GM12878 (cell line): ENCODE measurements at places on chromosomes 2 and 18.

- H3K4me3 ChIP-seq = no peak overlapping the region
- H3K27ac ChIP-seq = no peak overlapping the region
- H3K36me3 ChIP-seq = peaks cover 6% of the 10 kb centered on the region
- H3K27me3 ChIP-seq = no peaks in the 10 kb centered on the region
- no peak for DNase-seq
These were observed 33.7 kb downstream of the GFPT1 start for GRCh38 chr2:69353360-69353759.

DNA sequence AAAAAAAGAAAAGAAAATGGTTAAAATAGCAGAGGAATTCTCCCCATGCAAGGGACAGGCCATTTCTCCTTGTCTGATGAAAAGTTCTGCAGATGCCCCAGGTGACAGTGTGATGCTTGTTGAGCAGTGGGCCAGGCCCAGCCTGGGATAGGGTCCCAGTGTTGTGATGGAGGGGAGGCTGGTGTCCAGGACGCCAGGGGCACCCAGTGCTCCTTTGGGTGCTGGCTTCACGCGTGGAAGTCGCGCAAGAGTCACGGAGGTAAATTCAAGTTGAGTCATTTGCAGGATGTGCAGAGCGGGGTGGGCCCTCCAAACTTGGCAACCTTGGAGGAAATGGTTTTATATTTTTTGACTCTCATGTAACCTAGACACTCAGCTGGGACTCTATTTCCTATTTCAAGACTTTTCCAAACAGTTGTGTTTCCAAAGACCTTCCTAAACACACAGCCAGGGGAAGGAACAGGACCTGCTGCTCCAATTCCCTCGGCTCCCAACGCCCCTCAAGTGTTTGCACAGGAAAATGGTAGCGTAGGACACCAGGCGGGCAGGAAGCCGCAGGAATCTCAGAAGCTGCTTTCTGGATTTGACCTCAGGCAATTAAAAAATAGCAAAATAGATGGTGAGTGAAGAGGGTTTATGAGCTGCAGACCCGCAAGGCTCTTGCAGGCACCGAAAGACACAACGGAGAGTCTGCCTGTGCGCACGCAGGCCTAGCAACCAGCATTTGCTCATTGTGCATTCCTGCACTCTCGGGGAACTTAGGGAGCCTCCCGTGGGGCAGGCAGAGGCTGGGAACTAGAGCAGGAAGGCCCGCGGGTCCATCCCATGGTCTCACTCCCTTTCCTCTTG is 107.1 kb upstream of the ODC1 start:
- DNase-seq = no peak
- no peak overlapping the region for H3K4me3 ChIP-seq
- no peaks in the 10 kb centered on the region; the same call in 1 of the 2 replicates for H3K36me3 ChIP-seq
- H3K4me1 ChIP-seq = no peaks in the 10 kb centered on the region
- H3K27me3 ChIP-seq = no peaks in the 10 kb centered on the region

DNA sequence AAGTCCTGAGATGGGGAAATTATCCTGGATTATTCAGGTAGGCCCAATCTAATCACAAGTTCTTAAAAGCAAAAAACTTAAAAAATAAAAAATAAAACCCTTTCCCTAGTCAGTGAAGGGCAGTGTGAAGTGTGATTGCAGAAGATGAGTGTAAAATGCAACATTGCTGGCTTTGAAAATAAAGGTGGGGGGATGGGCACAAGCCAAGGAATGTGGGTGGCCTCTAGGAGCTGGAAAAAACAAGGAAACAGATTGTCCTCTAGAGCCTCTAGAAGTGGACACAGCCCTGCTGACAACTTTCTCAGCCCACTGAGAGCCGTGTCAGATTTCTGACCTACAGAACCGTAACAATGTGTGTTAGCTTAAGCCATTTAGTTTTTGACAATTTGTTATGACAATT is 184.3 kb upstream of the HNRNPA3 start:
- no peaks in the 10 kb centered on the region for H3K4me1 ChIP-seq
- H3K4me3 ChIP-seq = no peak overlapping the region
- H3K36me3 ChIP-seq = no peaks in the 10 kb centered on the region

DNA sequence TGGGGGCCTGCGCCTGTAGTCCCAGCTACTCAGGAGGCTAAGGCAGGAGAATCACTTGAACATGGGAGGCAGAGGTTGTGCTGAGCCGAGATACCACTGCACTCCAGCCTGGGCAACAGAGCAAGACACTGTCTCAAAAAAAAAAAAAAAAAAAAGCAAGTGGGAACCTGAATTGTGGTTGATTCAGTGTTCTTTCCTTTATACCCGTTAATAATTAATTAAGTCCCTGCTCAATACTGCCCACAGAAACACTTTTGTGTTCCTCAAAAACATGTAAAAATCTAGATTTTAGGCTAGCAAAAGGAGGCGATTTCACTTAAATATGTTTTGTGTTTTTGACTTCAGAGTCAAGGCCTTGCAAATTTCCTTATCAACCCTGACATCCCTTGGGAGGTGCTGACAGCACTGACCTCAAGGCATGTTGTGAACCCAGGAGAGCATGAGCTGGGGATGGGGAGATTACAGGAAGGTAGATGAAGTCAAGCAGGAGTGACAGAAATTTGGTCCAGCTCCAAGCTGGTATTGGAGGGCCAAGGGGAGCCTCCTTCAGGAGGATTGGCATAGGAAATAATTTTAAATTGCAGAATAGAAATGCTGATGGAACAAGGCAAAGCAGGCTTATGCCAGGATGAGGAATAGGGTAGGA is 89.0 kb upstream of the PNPT1 start:
- no peaks in the 10 kb centered on the region for H3K27me3 ChIP-seq
- no peak overlapping the region for H3K27ac ChIP-seq
- H3K4me3 ChIP-seq = no peak overlapping the region
- no peaks in the 10 kb centered on the region for H3K4me1 ChIP-seq
- no peaks in the 10 kb centered on the region for H3K36me3 ChIP-seq

- H3K36me3 ChIP-seq = no peaks in the 10 kb centered on the region
- H3K4me1 ChIP-seq = no peaks in the 10 kb centered on the region
- H3K4me3 ChIP-seq = no peak overlapping the region
- H3K27ac ChIP-seq = no peak overlapping the region
These were observed 274.5 kb upstream of the PXDN start for GRCh38 chr2:2018713-2019410.

DNA sequence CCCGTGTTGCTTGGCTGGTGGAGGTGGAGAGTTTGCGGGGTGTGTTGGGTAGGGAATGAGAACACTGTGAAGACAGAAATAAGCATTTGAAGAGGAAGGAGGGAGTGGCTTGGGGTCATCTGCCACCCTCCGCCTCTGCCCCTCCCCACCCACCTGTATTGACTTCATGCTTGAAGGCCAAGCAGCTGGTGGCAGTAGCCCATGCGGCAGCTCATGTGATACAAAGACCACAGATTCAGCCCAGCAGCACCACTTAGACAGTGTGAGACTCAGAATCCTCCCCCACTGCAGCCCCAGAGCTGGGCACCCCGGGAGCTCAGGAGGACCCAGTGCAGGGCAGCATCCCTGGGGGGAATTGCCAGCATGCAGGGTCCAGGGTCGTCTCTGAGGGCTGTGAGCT is 15.4 kb downstream of the NPPC start:
- H3K27ac ChIP-seq = no peak overlapping the region
- H3K4me3 ChIP-seq = no peak overlapping the region
- H3K27me3 ChIP-seq = no peaks in the 10 kb centered on the region; the same call in 1 of the 2 replicates

DNA sequence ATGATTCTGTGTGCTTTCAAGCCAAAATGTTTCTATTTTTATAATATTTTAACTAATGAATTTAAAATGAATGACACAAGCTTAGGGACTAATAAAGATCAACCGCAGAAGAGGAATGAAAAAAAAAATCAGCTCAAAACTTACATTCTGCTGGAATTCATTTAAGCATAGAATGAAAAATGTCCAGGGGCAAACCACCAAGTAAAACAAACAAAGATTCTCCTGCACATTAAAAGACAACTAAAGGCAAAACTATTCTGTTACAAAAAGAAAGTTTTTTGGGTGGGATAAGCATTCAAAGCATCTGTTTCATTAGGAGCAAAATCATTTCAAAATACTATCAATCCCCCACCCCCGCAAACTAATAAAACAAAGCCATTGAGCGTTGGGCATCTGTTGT is 99.3 kb upstream of the SOX11 start:
- H3K4me3 ChIP-seq = no peak overlapping the region
- no peak for DNase-seq
- no peaks in the 10 kb centered on the region for H3K4me1 ChIP-seq
- H3K36me3 ChIP-seq = no peaks in the 10 kb centered on the region
- no peak overlapping the region for H3K27ac ChIP-seq

DNA sequence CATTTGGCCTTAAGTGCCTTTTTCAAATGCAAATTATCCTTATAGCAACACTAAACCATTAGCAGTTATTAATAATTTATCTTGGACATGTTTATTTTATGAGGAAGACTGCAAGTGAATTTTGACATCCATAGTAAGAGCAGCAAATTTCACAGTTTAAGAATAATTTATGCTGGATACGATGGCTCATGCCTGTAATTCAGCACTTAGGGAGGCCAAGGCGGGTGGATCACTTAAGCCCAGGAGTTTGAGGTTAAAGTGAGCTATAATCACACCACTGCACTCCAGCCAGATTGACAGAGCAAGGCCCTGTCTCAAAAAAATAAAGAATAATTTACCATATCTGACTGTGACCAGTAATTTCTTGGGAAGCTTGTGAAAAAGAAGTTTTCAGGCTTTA is 286.2 kb downstream of the TMX3 start:
- DNase-seq = no peak
- H3K27ac ChIP-seq = no peak overlapping the region
- H3K27me3 ChIP-seq = no peaks in the 10 kb centered on the region
- H3K36me3 ChIP-seq = no peaks in the 10 kb centered on the region
- H3K4me3 ChIP-seq = no peak overlapping the region

DNA sequence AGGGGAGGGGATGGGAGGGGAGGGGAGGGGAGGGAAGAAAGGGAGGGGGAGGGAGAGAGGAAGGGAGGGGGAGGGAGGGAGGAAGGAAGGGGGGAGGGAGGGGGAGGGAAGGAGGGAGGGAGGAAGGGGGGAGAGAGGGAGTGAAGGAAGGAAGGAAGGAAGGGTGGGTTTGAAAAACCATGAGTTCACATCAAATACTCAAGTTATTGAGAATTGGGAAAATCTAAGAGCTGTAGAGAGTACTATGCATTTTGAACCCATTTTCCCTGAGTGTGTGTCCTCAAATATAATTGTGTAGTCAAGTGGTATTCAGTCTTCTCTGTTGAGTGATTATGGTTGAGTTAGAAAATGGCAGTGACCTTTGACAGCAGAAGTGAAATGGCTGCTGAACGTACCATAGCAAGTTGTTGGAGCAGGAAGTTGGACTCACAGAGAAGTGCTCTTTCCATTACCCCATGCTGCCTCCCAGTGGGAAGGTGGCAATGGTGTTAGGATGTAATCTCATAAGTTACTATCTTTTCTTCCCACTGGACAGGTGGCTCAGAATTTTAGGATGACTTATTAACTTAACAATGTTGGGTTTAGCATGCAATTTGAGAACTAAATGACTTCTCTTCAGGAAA is 214.6 kb downstream of the SETBP1 start:
- H3K4me1 ChIP-seq = no peaks in the 10 kb centered on the region
- no peak overlapping the region for H3K4me3 ChIP-seq
- H3K27ac ChIP-seq = no peak overlapping the region
- no peaks in the 10 kb centered on the region for H3K27me3 ChIP-seq

- no peak for DNase-seq
- H3K36me3 ChIP-seq = no peaks in the 10 kb centered on the region
- no peak overlapping the region for H3K4me3 ChIP-seq
- no peaks in the 10 kb centered on the region for H3K27me3 ChIP-seq
These were observed 160.6 kb upstream of the ATP5MC3 start for GRCh38 chr2:175342085-175342484.

- no peaks in the 10 kb centered on the region for H3K4me1 ChIP-seq
- H3K4me3 ChIP-seq = no peak overlapping the region
- H3K27me3 ChIP-seq = no peaks in the 10 kb centered on the region
- no peaks in the 10 kb centered on the region for H3K36me3 ChIP-seq
These were observed 29.4 kb upstream of the IL1RN start for GRCh38 chr2:113098041-113098440.

DNA sequence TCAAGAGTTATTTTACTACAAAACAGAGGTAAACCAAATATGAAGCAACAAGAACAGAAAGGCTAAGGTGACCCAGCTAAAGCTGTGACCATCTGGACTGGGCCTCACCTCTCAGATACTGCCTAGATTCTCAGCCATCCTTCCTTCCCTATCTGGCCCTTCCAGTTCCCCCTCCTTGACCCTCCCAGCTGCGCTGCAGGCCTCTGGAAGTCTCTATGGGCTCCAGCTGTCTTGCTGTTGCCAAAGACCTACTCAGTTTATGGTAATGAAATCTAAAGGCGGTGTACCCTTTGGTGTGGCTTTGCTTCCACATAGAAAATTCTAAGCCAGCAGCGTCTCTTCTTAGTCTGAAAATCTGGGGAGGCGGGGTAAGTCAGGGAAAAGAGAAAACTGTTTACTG is 55.7 kb downstream of the ARHGEF33 start:
- no peaks in the 10 kb centered on the region for H3K36me3 ChIP-seq
- H3K4me3 ChIP-seq = no peak overlapping the region
- no peak for DNase-seq
- H3K27me3 ChIP-seq = no peaks in the 10 kb centered on the region
- H3K4me1 ChIP-seq = no peaks in the 10 kb centered on the region

DNA sequence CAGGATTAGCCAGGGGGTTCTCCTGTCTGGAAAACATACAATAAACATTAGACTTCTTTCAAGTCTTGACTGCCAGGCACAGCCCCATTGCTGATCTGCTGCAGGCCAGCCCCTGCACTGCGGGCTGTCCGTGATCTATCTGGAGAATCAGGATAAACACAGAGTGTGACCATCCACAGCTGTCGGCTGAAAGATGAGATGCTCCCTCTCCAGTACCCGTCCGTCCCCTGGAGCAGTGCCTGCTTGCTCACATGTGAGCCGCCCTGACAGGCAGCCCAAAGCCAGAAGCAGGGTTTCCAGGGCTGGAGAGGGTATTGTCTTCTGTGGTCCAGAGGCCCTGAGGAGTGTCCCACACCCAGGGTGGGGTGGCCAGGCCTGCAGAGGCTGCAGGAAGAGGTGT is 46.1 kb upstream of the FOSL2 start:
- DNase-seq = no peak
- H3K4me3 ChIP-seq = no peak overlapping the region
- no peak overlapping the region for H3K27ac ChIP-seq
- no peaks in the 10 kb centered on the region for H3K27me3 ChIP-seq
- no peaks in the 10 kb centered on the region for H3K36me3 ChIP-seq

DNA sequence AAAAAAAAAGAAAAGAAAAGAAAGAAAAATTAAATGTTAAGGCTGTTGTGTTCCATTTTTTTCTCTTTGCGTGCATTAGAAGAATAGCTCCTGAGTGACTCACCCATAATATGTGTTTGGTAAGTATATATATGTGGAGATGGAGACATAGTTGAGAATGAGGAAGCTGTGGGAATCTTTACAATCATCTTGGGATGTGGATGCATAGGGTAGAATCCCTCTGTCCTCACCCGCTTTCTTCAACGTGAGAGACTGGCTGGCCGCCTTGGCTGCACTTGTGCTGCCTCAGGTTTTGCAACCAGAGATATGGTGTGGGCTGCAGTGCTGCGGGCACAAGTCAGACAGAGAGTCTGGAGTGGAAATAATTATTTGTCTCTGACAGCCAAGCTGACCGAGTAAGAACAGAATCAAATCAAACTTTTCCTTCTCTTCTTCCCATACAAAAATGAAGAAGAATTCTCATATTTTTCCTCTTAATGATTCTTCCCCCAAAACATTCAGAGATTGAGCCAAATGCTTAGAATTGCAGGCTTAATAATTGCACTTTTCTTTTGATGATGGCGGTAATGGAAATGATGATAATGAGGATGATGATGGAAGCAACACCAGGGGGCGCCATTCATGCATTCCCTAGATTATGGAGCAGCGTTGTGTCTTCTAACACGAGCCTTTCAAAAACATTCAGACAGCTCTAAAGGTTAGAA is 48.5 kb downstream of the SERPINB7 start:
- no peak overlapping the region for H3K27ac ChIP-seq
- DNase-seq = no peak
- no peaks in the 10 kb centered on the region for H3K36me3 ChIP-seq
- no peaks in the 10 kb centered on the region for H3K27me3 ChIP-seq
- no peak overlapping the region for H3K4me3 ChIP-seq
